ENCODE measurements at places on chromosomes 2 and 18. TPM values are rescaled to one million over a fixed set of nuclear protein-coding genes. Genes with fewer than 3 reads are reported as not detected.

- no peak for DNase-seq
These were observed 121.9 kb downstream of the NDUFA10 start for GRCh38 chr2:239903210-239903609.

DNA sequence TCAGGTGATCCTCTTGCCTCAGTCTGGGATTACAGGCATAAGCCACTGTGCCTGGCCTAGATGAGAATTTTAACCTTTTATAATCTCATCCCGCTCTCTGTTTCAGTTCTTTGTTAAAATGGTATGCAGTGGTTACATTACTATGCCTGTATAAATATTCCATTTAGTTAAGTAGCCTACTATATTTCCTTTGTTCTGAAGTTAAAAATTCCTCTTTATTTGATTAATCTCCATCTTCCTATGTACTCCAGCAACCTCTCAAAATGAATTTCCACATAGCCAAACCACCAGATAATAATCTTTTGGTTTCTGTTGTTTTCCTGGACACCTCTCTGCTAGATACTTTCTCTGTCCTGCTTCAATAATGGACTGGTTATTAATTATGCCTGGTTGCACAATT, 15.8 kb downstream of the RAB10 start:
- no peak for DNase-seq

DNA sequence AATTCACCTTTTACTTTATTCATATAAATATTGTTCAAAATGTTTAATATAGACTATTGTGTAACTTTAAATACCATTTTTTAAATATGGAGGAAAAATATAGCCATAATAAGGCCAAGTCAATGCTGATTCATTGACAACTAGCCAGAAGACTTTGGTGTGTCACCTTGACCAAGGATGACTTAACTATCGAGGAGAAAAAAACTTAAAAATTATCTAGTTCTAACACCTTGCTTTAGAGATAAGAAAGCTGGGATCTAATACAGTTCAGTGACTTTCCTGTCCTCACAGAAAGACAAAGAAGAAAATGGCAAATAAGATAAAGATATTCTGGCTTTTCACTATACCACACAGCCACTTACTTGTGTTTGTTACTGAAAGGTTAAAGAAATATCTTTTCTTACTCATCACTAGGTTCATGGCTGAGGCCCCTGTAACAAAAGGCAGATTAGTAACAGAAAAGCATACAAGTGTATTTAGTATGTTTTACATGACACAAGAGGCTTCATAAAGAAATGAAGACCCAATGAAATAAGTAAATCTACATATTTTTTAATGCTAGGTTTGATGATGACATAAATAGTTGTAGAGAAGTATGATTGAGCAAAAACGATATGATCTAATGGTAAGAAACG, 65.9 kb upstream of the LRRTM1 start:
- DNase-seq = no peak

DNA sequence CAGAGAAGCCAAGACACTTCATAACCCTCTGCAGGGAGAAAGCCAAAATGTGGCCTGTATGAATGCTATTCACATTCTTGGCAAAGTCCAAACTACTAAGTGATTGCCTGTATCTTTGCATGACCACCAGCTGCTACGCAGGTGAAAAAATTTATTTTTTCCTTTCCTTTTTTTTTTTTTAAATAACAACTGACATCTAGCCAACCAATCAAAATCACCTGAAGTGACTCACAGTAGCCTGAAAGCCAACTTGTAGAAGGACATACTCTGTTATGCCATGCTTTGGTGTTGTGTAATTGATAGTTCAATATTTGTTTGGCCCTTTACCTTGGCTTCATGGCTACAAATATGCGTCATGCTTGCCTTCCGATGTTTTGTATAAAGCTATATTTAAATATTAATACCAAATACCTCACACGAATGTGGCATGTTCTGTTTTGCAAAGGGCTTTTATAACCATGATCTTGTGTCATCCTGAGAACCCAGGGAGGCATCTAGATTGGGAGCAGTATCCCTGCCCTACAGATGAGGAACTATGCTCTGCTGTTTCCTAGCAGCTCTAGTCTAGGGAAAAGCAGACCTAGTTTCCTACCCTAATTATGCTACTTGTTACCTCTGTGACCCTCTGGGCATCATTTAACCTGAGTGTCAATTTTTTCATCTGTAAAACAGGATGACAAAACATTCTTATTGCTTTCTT, 102.1 kb downstream of the MYOM1 start:
- no peak for DNase-seq

GRCh38 chr18:48753691-48754090, 197.1 kb downstream of the SMAD7 start:
- no peak for DNase-seq

GRCh38 chr2:149537092-149537726, 50.4 kb downstream of the MMADHC start:
- no peak for DNase-seq

Gene TSPYL6
- total RNA-seq = not detected
